ENCODE measurements at places on chromosomes 7 and 10.

DNA sequence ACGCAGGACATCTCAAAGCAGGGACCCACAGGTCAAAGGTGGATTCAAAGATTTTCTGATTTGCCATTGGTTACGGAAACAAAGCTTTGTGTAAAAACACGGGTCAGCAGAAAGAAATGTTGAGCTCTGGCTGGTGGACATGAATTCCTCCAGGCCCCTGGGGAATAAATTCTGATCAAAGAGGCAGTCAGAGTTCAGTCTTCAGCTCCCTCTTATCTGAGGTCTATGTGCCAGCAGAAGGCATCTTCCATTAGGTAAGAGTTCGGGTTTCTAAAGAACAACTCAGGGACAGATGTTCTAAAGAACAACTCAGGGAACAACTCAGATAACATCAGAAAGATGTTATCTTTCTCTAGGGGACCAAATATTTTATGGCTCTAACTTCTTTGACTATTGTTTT is 64.9 kb upstream of the PALS2 start:
- DNase-seq: no peak

- DNase-seq: no peak
Measured at GRCh38 chr7:129644634-129645230, 33.2 kb downstream of the NRF1 start.

GRCh38 chr10:48653944-48654698 is 30.6 kb upstream of the WDFY4 start:
- no peak for DNase-seq

DNA sequence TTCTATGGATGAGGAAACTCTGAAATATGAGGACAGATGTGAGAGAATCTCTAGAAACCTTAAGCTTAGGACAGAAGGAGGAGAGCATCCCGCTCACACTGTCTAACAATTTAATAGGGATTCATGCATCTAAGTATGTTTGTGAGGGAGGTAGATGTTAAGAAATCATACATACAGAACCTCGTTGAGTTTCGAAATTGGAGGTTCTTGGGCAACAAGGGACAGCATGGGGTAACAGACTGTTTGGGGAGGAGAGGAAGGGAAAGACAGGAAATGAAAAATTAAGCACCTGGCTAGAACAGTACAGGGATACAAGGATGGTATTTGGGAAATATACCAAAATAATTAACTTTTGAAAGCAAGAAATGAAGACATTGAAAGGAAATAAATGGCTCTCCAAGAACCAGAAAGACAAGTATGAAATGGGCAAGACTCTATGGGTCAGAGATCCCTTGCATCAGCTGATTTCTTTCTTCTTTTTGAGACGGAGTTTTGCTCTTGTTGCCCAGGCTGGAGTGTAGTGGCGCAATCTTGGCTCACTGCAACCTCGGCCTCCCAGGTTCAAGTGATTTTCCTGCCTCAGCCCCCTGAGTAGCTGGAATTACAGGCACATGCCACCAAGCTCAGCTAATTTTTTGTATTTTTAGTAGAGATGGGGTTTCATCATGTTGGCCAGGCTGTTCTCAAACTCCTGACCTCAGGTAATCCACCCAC is 207.9 kb downstream of the CTNNA3 start:
- DNase-seq: no peak

- DNase-seq: no peak
Measured at GRCh38 chr10:125700355-125700911, 17.5 kb upstream of the TEX36 start.

- DNase-seq: no peak
Measured at GRCh38 chr7:156942708-156943090, 6.8 kb upstream of the NOM1 start.

- no peak for DNase-seq
Measured at GRCh38 chr10:18659819-18660535, 746 bp downstream of the ARL5B start.

- no peak for DNase-seq
Measured at GRCh38 chr10:112913661-112914287, 36.3 kb upstream of the TCF7L2 start.

GRCh38 chr10:77959384-77959783 is 32.8 kb upstream of the DLG5 start:
- no peak for DNase-seq

GRCh38 chr7:82012453-82012852 is 242.6 kb upstream of the HGF start:
- DNase-seq: no peak

DNA sequence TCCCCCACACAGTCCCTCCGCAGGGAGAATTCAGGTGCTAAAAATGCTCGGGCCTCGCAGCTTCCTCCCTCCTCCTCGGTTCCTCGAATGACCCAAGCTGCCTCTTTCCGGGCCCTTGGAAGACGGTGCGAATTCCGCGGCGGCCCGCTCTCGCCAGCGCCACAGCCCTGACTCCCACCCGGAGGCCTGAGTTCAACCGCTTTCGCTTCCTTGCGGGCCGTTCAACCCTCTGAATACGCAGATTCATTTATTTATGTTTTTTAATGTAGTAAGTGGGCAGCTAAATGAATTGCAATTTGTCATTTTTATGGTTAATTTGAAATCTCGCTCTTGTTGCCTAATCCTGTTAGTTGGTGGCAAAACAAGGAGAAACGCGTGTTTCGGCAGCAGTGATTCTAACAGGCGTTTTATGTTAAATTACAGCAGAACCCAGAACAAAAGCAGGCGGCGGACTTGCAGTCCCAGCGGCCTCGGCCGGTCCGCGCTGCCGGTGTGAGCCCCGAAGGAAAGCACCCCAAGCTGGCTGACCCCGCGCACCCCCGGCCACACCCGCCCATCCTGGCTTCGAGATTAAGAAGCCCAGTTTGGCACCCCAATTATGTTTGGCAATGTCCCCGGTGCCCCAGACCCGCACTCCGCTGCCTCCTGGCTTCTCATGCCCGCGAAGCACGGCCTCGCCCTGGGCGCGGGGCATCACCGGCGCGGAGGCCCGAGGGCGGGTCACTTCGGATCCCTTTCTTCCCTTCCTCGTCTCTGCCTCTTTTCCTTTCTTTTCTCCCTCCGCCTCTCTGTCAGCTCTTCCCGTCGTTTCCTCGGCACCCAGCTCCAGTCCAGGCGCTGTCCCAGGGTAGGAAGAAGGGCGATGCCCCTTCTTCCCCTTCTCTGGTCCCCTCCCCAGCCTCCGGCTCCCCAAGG is 75.9 kb downstream of the INSIG1 start:
- DNase-seq: no peak

DNA sequence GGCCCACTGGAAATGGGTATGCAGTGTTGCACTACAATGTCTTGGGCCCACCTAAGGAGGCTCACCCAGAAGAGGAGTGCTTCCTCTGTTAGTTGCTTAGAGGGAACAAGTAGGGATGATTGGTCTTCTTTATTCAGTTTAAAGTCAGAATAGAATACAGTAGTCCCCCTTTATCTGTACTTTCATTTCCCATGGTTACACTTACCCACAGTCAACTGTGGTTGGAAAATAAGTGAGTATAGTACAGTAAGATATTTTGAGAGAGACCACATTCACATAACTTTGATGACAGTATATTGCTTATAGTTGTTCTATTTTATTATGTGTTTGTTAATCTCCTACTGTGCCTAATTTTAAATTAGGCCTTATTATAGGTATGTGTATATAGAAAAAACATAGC is 151.4 kb downstream of the COL28A1 start:
- DNase-seq: no peak

DNA sequence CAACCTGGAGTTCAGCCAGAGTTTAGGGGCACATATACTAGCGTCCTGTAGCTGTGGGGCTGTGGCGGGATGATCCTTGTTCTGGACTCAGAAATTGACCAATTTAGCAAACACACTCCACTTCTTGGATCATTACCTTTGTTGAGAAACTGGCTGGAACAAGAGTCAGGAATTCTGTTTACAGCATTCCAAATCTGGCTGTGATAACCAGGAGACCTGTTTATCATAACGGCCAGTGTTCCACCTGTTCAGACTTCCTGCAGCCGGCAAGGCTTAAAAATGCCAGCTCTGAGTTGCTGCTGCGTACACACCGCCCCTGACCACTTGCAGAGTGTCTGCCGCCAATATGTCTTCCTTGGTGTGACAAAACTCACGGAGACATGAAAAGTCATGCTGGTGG is 64.8 kb downstream of the ARMC3 start:
- DNase-seq: no peak

- DNase-seq: no peak
Measured at GRCh38 chr10:132880128-132880981, 62.0 kb downstream of the CFAP46 start.

- DNase-seq: no peak
Measured at GRCh38 chr7:69883399-69883891, 285.2 kb downstream of the AUTS2 start.

DNA sequence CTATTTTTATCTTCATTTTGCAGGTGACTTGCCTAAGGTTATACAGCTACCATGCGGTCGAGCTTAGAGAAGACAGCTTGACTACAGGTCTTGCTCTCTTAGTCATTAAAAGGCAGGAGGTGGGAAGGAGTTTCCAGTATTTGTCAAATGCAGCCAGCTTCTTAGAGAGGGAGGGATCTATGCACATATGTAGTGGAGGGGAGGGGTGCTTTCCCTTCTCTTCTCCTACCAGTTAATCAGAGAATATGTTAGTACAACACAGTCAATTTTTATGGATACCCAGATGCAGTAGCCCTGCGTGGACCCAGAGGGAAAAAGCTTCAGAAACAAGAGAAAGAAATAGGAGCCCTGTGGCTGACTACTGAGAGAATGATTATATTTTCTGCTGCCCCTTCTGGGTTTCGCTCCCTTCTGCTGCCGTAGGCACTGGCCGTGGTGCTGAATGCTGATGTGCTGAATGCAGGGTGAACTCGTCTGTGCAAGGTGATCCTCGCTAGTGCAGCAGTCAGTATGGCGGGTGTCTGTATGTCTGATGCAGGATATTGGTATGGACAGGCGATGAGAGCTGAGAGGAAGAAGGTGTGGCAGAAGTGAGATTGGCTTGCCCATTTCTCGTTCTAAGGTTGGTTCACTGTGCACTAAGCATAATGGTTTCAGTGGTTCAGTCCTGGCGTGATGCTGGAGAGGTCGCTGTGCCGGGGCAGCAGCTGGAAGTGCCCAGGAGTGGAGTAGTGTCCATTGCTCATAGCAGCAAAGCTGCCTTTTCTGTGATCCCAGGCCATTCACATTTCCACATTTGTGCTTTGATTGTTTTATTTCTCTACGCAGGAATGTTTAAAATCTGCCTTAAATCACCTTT is 189.2 kb upstream of the PODXL start:
- no peak for DNase-seq

GRCh38 chr10:132698211-132698751 is 87.7 kb downstream of the NKX6-2 start:
- DNase-seq: no peak

DNA sequence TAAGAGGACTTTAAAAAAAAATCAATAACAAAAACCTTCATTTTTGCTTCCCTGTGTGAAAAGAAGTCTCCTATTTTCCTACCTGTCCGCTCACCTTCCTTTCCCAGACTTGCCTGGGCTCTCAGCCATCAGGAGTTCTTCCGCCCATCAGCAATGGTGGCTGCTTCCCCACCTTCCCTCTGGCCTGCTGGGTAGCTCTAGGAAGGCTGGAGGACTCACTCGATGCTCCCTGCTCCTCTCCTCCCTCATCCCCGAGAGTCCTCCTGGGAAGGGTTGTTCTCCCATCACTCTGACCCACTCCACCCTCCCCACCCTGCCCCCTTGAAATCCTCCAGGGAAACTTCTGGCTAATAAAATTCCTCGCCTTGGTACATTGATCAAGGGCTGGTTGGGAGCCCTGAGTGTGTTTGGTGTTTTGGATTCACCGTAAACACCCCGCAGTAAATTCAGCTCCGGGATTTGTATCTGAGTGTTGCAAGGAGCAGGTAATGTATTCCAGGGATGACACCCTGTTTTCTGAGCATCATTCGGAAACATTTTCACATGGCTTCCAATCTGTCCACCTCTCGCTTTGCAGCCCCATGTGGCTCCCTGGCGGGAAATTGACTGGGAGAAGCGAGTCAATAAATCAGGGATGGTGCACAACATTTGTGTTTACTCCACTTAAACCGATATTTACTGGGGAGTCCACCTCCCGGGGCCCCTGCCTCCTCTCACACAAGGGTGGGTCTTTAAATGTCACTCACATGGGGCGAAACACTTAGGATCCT is 126.4 kb upstream of the SDK1 start:
- DNase-seq: no peak

- DNase-seq: no peak
Measured at GRCh38 chr10:75272896-75273295, 37.1 kb upstream of the COMTD1 start.

- no peak for DNase-seq
Measured at GRCh38 chr7:82506702-82507101, 63.1 kb upstream of the CACNA2D1 start.

- no peak for DNase-seq
Measured at GRCh38 chr7:96591900-96592676, 117.6 kb downstream of the SEM1 start.

GRCh38 chr7:70773406-70773805 is 358.5 kb upstream of the GALNT17 start:
- DNase-seq: no peak

DNA sequence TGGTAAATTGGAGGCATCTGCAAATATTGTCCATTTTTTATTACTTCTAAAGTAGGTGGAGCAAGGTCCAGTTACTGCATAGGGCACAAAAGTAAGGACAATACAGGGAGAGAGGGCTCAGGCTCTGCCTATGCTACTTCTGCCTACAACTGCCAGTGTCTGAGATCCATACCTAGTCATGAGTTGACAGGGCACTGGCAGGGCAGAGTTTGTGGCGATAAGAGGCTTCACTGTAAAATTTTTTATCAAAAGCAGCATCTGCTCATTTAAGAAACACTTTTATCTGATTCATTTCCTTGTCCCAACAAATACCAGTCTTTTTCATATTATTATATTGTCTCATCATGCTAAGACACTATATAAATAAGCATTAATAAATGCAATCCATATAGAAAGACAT is 178.0 kb downstream of the LRRN3 start:
- no peak for DNase-seq

DNA sequence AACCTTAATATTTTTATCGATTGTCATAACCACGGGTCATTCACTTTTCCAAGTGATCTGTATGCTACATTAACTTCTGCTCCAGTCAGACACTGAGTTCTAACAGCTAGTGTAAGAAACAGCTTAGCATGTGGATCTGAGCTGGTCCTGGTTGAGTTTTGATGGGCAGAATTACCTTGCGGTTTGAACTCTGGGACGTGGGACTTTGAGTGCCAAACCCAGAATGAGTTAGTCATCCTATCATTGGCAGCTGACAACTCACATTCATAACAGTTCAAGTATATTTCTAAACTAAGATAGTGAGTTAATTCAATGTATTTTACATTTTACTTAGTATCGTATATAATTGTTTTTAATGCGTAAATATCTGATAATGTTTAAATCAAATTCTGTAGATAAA is 43.2 kb downstream of the C7orf33 start:
- DNase-seq: no peak

- DNase-seq: no peak
Measured at GRCh38 chr7:22108151-22108845, 162.6 kb upstream of the CDCA7L start.

GRCh38 chr10:34761453-34761852 is 53.6 kb downstream of the PARD3 start:
- DNase-seq: no peak

GRCh38 chr10:43209651-43210141 is 57.2 kb downstream of the RASGEF1A start:
- DNase-seq: no peak

- peak; percentile 73 for DNase-seq
Measured at GRCh38 chr7:151017953-151018420, 6.3 kb downstream of the ATG9B start.

Data from effector CD4-positive, alpha-beta T cell (primary cell).